ENCODE measurements at places on chromosomes 6 and 20. TPM values are rescaled to one million over a fixed set of nuclear protein-coding genes. Genes with fewer than 3 reads are reported as not detected.

GRCh38 chr20:20261159-20261558, 106.7 kb upstream of the INSM1 start:
- no peak for DNase-seq

DNA sequence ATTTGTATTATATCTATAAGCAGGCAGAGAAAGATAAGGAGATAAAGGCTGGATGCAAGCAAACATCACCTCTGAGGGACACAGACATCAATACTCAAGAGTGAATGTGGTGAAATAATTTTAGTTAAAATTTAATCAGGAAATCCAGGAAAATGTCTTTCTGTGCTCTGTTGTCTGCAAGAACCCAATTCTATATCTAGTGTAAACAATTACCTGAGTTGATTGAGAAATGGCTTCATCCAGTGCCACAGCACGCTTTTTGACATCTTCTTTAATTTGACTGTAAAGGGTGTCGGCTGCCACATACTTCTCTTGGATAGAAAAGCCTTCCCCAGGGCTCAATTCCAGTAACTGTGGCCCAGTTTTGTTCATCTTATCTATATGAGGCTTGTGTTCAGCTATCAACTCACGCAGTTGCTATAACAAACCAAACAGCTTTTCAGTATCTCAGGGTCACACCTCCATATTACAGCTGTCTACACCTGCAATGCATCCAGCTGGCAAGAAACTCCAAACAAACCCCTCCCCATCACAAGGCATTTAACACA, 131.6 kb downstream of the DST start:
- no peak for DNase-seq

DNA sequence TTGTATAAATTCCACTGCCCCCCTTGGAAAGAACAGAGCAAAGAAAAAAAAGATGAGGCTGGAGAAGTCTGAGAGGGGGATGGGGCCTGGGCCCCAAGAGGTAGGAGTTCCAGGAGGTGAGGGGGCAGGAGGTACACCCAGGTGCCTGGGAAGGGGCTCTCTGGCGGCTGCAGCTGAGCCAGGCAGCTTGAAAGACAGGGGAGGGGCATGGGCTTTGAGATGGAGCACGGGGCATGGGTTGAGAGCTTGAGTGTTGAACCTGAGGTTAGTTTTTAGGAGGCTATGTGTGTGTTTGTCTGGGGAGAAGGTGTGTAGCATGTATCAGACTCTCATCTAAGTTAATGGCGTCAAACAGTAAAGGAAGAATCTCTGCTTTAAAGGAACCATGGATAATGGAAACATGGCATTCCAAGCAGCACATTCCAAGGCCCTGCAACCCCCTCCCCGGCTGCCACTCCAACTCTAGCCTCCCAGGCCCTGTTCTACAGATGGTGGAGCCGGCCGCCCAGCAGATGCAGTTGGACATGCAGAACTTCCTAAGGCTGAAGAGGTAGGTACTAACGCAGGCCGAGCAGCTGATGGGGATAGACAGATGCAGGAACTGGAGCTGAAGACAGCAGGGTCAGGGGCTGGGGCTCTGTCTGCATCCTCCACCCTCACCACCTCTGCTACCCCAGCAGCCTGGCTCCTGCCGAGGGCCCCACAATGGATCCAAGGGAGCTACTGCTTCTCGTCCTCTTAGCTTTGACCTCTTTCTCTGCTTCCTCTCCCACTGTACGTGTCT, 42.1 kb downstream of the MDFI start:
- DNase-seq = no peak

DNA sequence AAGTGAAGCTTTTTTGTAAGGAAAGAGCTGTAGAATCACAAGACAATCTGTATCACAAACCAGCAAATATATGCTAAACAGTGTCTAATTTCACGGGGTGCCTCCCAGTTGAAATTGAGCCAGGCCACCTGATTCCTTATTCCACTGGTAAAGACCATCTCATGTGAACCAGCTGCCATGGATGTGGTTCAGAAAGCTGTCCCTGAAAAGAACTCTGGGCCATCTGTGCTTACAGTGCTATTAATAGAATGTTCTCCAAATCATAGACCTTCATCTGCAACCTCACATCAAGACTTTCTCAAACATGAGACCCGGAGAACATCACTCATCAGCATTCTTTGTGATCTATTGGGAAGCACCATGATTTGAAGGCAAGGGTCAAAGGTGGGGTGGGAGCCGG, 89.7 kb downstream of the FBXO5 start:
- DNase-seq = no peak

- DNase-seq = no peak
These were observed 19.1 kb downstream of the OLIG3 start for GRCh38 chr6:137475103-137475502.

GRCh38 chr20:36391456-36391855, 85.3 kb downstream of the DLGAP4 start:
- DNase-seq = no peak

TSPO2 gene
- polyA plus RNA-seq = not detected

DNA sequence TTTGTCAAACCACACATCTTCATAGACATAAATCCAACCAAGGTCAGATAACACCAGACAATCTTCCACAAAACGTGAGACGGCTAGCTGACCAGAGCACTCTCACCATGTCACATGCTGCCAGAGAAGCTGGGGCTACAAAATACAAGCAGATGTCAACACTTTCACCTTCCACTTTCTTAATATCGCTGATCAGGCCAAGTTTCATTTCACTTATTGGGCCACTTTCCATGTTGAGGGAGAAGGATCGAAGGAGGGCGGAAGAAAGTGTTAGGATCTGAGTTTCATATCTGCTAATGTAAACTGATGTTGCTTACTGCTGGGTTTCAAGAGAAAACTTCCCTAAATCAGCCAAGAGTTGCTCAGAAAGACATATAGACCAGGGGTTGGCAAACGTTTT, 177.0 kb upstream of the PRDM1 start:
- DNase-seq = no peak

DNA sequence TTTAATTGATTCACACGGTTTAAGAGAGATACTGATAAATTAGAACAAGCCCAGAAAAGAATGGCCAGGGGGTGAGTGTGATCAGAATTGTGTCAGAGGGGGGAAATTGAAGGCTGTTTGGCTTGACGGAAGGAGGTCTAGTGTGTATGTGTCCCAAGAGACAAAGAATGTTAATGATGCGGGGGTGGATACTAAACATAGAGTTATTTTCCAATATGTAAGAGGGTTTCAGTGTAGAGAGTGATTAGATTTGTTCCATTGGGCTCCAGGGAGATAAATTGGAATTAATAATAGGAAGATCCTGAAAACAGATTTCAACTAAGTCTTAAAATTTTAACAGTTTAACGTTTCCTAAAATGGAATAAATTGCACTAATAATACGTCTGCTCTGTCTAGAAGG, 38.1 kb upstream of the UTRN start:
- DNase-seq = no peak

SAMD3 gene
- 5.4 TPM for polyA plus RNA-seq

- DNase-seq = no peak
These were observed 58.6 kb downstream of the SNAI1 start for GRCh38 chr20:50041246-50041873.

DNA sequence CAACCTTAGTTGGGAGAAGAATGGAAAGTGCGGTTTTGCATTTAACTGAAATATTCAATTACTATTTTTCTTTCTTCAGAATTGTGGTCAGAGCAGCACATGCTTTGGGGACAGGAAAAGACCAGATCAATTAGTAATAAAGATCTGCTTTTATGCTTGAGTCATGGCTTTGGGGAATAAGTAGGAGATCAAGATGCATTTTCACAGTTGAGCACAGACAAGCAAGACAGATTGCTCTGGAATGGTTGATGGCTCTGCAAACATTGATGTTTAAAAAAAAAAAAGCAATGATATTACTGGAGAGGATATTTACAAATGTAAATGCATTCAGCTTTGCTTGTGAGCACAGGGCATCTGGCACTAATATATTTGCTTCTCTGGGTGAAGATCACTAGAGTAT, 224.4 kb upstream of the SASH1 start:
- DNase-seq = no peak

- DNase-seq = no peak
These were observed 47.3 kb downstream of the L3MBTL3 start for GRCh38 chr6:130065609-130066156.

HSPA12B gene
- polyA plus RNA-seq = not detected

GRCh38 chr6:117074672-117075071, 190.7 kb upstream of the VGLL2 start:
- DNase-seq = no peak

RIMS1 gene
- polyA plus RNA-seq = not detected

- DNase-seq = no peak
These were observed 392.5 kb downstream of the CDH4 start for GRCh38 chr20:61644378-61645076.

DNA sequence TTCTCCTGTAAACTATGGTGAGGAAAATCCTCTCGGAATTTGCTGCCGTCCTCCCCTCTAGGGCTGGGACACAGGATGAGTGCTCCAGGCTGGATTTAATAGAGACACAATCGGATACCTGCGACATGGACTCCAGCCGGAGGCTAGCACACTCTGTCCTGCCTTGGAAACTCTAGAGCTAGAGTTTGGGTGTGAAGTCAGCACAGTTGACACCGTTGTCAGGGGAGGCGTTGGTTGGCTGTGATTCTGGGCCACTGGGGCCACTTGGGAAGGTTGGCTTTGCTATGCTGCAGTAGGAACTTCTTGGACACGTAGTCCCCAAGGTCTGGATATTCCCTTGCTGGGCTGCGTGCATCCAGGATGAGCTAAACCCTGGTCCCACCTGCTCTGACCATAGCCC, 169.4 kb downstream of the NRN1 start:
- DNase-seq = no peak

DNA sequence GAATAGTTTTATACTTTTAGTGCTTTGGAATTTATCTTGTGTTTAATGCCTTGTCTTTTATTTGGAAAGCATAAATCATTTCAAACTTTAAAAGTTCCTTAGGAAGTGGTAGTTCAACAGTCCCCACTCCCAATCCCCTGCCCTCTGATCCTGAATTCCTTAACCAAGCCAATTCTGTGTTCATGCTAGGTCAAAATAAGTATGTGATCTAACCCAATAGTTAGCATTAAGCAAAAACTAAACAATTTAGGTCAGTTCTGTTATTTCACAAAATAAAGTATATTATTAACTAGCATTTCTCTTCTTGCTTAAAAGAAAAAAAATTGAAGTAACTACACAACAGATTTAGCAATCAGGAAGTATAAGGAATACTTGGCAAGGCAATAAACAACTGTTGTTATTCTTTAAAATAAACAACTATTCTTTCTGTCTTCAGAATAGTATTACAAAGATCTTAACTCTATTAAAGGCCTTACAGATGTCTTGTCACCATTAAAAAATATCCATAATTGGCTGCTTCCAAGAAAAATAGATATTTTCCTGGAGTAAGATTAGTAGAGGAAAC, 37.0 kb downstream of the AKIRIN2 start:
- no peak for DNase-seq

DNA sequence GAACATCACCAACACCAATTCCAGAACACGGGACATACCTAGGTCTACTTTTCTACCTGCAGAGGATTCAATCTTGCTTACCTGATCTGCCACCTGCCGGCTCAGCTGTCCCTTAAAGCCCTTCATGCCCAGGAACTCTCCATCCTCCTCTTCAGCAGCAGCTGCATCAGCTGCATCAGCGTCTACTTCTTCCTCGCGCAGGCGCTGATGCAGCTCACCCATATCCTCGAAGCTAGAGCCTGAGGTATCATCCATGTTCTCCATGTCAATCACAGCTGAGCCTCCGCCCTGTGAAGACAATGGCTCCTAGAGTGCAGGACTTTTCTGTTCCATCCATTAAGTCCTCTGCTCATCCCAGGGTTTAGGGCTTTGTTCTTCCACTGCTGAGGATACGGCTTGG, 918 bp downstream of the YIPF3 start:
- no peak for DNase-seq

ZNF512B gene
- 3.8 TPM for polyA plus RNA-seq

- DNase-seq = no peak
These were observed 198.8 kb downstream of the ATXN1 start for GRCh38 chr6:16562498-16562897.

TP53TG5 gene
- not detected for polyA plus RNA-seq

GRCh38 chr20:10488534-10488933, 53.4 kb downstream of the SLX4IP start:
- DNase-seq = no peak

FAM83B gene
- 30.3 TPM for polyA plus RNA-seq

- no peak for DNase-seq
These were observed 14.6 kb downstream of the EEF1A1 start for GRCh38 chr6:73506246-73506645.

DNA sequence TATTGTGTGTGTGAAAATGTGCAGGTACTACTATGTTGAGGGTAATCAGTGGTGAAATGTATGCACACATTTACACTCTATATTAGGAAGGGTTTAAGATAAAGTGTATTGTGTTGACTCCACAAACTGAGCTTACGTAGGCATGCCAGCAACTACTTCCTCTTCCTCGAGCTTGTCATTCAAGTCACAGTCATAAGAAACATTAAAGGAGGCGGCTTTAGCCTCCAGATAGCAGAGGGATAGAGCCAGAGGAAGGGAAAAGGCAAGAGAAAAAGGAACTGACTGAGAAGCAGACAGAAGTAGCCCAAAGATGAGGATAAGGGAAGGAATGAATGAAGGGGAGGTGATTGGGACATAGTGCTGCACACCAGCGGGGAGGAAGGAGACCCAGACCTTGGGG, 55.2 kb downstream of the SMLR1 start:
- DNase-seq = no peak
